Stimulated activated CD4-positive, alpha-beta T cell treated with anti-CD3 and anti-CD28 coated beads, Interleukin-2, amount 100 ng/mL, for 24 hours (primary cell): ENCODE measurements at places on chromosomes 3 and 15.

DNA sequence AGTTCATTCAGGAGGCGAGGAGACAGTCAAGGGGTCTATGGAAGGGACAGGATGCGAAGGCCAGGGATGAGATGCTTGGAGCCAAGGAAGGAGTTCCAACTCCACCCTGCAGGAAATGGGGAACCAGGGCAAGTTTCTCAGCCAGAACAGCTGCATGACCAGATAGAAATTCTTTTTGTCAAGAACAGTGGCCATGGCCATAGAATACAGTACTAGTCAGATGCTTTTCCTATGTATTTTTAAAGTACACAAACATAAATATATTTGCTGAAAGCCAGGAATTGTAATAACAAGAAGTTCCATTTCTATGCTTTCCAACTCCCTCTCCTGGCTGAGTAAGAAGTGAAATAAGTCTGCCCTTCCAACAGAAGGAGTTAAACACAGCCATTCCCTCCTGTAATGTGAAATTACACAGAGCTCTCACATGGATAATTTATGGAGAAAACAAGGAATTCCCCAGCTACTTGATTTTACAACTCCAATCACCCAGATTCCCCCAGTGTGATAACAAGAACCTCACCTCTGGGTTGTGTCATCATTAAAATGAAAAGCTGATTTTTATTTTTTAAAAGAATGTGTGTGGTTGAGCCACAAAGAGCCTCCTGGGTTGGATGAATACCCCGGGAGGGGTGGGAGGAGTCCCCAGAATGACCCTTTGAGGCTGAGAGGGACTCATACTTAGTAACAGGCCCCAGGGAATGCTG, 124.6 kb upstream of the ARHGEF3 start:
- no peak for DNase-seq

- DNase-seq, result no peak
These were observed 62.9 kb downstream of the SLC28A2 start for GRCh38 chr15:45314960-45315359.

DNA sequence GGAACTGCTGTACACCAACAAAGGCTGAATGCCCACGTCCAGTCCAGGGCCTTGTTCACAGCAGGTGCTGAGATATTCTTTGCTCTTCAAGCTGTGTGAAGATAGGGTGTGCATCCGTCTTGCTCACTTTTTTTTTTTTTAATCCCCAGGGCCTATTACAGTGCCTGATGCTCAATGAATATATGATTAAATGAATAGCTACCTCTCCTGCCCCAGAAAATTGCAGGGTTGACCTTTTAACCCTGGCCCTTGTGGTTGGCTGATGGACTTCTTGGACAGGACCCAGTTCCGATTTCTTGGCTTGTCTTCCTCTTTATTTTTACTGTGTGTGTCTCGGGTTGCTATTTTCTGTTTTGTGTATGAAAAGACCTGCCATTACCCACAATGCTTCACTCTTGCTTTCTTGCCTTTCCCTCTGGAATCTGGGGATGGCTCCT, 2.9 kb upstream of the FYTTD1 start:
- no peak for DNase-seq

- DNase-seq, result no peak
These were observed 103.9 kb downstream of the LRIG1 start for GRCh38 chr3:66396888-66397287.

- DNase-seq, result no peak
These were observed 122.9 kb downstream of the GREM1 start for GRCh38 chr15:32840507-32841245.

DNA sequence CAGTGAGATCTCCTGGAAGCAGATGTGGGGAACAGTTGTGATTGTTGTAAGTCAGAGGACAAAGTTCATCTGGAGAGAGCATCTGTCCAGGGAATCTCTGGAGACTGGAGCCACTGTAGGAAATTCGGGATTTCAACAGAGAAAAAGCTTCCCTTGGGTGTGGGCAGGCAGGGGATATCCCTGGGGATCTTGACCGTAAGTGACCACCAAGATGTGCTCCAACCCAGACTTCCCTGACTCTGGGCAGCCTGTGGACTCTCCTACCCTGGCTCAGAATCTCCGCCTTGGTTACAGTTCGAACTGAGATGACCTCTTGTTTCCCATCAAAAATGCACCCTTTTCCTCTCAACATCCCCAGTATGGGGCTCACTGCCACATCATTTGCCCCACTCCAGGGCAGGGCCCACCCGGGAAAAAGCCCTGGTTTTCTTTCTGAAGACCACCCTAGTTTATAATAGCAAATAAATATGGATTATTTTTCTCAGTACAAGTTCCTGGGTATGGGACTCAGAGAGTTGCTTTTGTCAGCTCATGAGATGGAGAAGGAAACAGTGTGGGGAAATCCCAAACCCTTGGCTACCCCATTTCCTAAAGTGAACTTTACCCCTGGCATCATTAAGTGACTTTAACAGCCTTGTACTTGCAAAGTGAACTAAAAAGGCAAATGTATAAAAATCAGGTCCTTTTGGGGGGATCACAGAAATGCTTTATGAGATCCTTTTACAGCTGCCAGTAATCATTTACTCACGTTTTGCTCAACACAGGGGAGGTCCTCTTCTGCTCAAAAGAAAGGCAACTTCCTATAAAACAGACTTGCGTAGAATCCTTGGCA, 89.9 kb downstream of the CCNL1 start:
- DNase-seq, result no peak
